T-helper 2 cell (primary cell): ENCODE measurements at places on chromosomes 2 and 18.

- DNase-seq = no peak
These were observed 39.8 kb upstream of the SNED1 start for GRCh38 chr2:240958366-240959213.

DNA sequence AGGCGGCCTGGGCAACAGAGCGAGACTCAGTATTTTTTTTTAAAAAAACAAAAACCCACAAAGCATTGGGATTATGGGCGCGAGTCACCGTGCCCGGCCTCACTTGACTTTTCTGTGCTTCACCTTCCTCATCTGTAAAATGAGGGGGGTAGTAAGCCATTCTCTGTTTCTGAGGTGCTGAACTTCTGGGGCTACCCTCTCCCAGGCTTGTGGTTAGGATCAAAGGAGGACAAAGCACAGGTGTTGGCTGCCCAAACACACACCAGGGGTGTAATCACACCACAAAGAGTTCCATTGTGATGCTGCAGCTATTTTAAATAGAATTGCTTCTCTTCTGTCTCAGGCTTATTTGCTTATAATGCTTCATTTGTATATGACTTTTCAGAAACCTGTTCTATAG lies 35.8 kb upstream of the INHBB start:
- no peak for DNase-seq

DNA sequence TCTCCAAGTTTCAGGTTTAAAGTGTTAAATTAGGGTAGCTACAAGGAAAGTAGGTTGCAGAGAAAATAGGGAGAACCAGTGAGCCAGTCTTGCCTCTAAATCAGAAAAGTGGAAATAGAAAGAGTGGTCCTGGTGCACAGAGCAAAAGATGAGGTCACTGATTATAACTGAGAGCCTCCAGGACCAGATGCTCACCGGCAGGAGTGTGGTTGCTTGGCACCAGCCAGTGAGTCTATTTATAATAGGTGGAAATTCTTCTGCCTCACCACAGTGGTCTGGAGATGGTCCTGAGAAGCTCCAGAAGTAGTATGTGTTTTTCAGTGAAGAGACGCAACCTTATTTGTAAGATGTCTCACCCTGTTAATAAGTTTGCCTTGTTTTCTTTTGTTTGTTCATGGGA lies 373.9 kb upstream of the KCNJ3 start:
- no peak for DNase-seq

GRCh38 chr2:113966832-113967231 lies 76.9 kb downstream of the ACTR3 start:
- DNase-seq = no peak

DNA sequence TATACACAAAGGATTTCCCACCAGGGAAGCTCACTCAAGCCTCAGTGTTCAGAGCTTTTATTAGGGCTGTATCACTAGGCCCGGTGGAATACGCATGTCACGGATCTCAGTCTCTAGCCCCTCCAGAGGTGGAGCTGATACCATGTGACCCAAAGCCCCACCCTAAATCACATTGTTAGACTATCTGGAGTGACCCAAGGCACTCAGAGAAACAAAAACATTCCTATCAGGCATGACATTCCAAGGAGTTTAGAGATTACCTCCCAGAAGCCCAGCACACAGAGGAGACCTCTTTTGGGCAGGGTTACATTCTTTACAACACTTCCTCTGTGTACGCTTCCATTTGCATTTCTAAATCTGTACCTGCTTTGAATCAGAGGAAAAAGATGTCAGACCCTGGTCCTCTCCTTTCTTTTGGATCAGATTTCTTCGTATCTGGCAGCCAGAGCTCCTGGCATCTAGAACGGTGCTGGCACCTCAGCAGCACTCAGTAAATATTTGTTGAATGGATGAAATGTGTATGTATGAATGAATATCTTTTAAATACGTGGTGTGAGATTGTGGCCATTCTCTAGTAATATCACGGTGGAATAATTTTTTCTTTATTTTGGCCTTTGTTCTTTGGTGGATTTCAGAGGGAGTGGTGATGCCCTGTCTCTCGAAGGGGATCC lies 37.7 kb upstream of the SMAD2 start:
- no peak for DNase-seq

DNA sequence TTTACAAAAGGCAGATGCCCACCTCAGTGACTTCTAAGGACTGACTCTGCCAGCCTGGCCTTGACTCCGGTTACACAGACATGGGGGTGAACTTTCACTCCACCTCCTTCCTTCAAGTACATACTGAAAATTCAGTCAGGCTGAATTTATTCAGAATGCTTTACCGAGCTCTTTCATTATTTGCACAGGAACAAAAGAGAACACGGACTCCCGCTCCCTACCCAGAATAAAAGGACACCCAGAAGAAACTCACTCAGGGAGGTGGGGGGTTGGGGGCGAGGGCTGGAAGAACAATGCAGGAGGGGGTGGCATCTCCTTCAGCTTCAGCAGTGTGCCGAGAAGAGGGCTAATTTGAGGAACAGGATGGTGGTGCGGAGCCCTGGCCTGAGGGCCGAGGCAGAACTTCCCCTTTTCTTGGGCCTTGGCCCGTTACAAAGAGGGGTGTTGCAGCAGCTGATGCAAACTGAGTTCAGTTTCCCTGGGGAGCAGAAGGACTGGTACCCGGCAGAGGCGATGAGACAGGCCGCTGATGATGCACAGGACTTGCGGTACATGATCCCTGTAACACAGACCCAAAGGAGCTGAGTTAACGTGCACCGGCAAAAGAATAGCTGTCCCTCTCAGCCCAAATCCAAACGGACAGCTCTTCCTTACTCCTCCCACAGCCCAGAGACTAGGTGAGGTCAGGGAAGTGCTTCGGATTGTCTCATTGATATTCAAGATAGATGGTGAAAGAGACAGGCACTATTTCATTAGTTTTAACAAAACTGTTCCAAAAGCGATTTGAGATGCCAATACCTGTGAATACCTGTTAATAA lies 24.1 kb downstream of the LYPD1 start:
- no peak for DNase-seq

DNA sequence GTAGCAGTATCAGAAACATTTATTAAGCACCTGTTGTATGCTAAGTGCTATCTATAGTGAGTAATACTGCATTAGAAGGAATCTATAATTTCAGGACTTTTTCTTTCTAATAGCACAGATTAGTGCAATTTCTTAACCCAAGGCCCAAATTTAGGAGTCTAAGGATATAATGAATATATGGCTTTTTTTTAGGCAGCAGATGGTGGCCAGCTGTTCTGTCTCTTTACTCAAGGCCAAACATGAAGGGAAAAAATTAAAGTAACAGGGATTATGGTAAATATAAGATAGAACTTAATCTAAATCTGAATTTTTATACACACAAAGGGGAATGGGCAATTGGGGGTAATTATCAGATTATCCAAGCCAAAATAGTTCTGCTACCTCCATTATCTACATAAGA lies 230.6 kb upstream of the SP5 start:
- no peak for DNase-seq

- DNase-seq = no peak
These were observed 61.9 kb downstream of the SPRED2 start for GRCh38 chr2:65370387-65371073.

DNA sequence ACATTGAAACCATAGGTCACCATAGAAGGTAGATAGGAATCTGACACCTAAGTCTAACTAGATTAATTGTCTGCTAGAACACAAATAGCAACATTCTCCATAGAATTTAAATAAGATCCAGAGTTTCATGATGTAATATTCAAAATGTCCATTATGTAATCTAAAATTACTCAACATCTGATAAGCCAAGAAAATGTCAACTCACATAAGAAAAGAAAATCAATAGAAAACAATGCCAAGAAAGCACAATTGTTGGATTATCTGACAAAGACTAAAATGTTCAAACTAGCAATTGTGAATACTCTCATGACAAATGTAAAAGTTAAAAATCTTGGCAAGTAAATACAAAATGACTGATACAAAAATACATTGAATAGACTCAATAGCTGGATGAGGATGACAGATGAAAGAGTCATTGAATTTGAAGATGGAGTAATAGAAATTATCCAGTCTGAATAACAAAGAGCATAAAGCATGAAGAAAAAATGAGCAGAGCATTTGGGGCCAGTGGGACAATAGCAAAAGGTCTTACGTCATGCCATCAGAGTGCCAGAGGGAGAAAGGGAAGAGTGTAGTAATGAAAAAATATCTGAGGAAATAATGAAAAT lies 358.6 kb downstream of the METTL4 start:
- no peak for DNase-seq

GRCh38 chr2:20115902-20116301 lies 64.5 kb upstream of the LAPTM4A start:
- no peak for DNase-seq

DNA sequence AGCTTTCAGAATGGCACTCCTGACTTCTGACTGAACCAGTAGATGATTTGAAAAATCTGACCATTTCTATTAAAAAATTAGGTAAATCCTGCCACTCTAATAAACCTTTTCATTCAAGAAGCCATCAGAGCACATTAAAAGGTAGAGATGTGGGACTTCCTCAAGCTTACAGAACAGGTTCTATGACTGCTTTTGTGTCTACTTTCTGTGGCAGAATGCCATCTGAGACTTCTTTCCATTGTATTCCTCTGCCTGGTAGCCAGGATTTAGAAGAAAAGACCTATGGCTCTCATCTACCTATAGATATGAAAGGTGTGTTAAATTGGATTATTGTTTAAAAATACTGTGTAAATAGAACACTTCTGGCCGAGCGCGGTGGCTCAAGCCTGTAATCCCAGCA lies 99.9 kb upstream of the NABP1 start:
- no peak for DNase-seq

GRCh38 chr2:27133195-27133875 lies 1.1 kb downstream of the PREB start:
- peak; percentile 60 for DNase-seq

DNA sequence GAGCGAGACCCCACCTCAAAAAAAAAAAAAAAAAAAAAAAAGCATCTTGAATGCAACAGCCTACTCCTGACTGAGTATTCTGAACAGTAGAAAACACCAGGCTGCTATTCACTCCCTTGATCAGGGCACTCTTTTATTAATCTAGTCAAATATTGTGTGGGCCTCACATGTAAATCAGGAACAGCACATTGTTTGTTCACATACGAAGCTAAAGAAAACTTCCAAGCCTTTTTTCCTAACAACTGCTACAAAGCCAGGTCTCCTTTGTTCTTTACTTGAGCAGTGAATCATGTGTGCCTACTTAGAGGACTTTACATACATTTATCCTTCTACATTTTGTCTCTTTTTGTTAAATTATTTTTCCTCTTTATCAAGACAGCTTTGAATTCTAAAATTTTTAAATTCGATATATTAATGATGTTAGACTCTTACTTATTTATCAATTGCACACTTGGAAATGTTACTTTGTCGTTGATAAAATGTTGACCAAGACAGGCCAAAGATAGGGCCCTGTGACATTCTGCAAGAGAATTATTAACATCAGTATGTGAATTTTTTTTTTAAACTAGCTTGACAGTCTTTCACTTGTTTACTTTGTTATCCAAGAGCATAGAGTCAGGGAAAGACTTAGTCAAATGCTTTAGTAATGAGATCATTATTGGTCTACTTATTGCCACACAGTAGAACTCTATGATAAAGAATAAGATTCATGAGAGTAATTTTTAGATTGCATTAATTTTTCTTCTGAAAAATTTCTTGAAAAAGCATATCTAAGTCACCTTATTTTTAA lies 13.2 kb downstream of the SPATS2L start:
- DNase-seq = no peak

- DNase-seq = no peak
These were observed 45.2 kb upstream of the B3GNT2 start for GRCh38 chr2:62150597-62151305.

- no peak for DNase-seq
These were observed 218.8 kb downstream of the DYSF start for GRCh38 chr2:71671895-71672825.

DNA sequence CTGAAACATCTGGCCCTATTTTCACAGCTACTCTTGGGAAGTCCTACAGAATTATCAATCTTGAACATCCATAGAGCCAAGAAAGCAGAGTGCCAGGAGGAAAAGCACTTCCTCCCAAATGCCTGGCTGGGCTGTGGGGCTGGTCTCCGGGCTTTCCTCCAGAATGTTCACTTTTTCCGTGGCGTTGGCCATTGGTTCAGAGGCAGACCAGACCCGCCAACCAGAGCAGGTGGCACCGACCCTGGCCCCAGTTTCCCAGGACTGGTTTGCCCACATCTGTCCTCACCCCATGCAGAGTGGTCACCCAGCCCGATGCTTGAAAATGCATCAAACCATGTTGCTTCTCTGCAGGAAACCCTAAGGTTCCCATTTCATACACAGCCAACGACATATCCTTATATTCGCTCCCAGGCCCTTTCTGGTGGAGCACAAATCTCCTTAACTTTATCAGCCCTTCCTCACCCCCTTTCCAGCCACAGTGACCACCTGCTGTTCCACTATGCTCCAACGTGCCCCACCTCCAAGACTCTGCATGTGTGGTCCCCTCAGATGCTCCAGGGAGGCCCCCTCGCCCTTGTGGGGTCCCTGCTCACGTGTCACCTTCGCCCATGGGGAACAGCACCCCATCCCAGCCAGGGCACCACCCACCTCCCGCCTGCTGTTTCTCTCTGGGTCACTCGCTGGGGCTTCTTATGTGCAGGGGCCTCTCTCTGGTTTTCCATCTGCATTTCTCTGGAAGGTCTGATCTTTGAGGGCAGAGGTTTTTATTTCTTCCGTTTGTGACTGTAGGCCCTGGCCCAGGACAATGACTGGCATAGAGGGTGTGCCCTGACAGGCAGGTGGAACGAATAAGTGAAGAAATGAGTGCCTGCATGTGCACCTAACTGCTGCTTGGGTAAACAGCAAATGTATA lies 92.9 kb downstream of the PXDN start:
- no peak for DNase-seq

- no peak for DNase-seq
These were observed 764.8 kb downstream of the RNF144A start for GRCh38 chr2:7681881-7682461.

- no peak for DNase-seq
These were observed 85.3 kb downstream of the C2orf74 start for GRCh38 chr2:61247204-61247812.

GRCh38 chr2:85794491-85795121 lies 40.8 kb downstream of the ATOH8 start:
- DNase-seq = no peak
